Glutamatergic neuron (in vitro differentiated cells): ENCODE measurements at places on chromosomes 2 and 18. TPM values are rescaled to one million over a fixed set of nuclear protein-coding genes. Genes with fewer than 3 reads are reported as not detected.

DNA sequence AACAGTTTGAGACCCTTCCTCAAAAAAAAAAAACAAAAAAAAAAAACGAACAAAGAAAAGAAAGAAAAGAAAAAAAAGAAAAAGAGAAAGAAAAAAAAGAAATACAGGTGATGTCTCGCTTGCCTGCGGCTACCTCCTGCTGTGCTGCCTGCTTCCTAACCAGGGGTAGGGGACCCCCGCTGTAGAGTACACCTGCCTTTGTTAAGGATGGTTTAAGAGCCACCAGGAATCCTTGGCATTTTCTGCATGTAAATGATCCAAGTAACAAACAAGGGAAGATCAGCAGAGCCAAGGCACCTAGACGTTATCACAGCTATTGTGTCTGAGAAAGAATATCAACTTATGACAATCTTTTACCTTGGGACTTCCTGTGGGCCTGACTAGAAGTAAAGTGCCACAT is 856.8 kb upstream of the GCFC2 start:
- no peak overlapping the region for H3K4me3 ChIP-seq
- DNase-seq: no peak
- H3K36me3 ChIP-seq: no peaks in the 10 kb centered on the region

GRCh38 chr2:102004581-102004980 is 12.8 kb downstream of the IL1R2 start:
- no peaks in the 10 kb centered on the region for H3K4me1 ChIP-seq
- peaks cover 3% of the 10 kb centered on the region for H3K27me3 ChIP-seq
- H3K27ac ChIP-seq: no peak overlapping the region
- no peak overlapping the region for H3K4me3 ChIP-seq
- no peaks in the 10 kb centered on the region for H3K36me3 ChIP-seq
- no peak for DNase-seq

DNA sequence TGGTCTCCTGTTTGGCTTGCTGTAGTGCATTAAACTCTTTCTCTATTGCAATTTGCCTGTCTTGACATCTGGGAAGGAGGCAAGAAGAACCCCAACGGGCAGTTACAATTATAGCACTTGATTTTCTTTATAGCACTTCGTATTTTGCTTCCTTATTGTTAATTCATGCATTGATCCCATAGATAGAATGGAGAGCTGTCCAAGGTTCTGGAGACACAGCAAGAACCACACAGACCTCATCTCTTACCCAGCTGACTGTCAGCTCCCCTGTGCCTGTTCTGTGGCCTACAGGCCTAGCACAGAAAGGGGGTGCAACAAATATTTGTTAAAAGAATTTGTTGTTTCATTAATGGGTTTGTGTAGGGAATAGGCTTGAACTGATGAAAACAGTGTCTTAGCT is 194.3 kb downstream of the GALNT1 start:
- DNase-seq: no peak
- peaks cover 6% of the 10 kb centered on the region for H3K4me1 ChIP-seq
- no peak overlapping the region for H3K4me3 ChIP-seq
- no peak overlapping the region for H3K27ac ChIP-seq

GRCh38 chr2:156837635-156838370 is 401.6 kb downstream of the GPD2 start:
- H3K27me3 ChIP-seq: no peaks in the 10 kb centered on the region
- H3K4me3 ChIP-seq: no peak overlapping the region

- H3K36me3 ChIP-seq: peaks cover 9% of the 10 kb centered on the region
- H3K4me1 ChIP-seq: no peaks in the 10 kb centered on the region
- H3K4me3 ChIP-seq: no peak overlapping the region
- no peak for DNase-seq
- peaks cover 3% of the 10 kb centered on the region for H3K27me3 ChIP-seq
- H3K27ac ChIP-seq: no peak overlapping the region
Measured at GRCh38 chr2:102217032-102217431, 30.2 kb downstream of the IL1RL2 start.

DNA sequence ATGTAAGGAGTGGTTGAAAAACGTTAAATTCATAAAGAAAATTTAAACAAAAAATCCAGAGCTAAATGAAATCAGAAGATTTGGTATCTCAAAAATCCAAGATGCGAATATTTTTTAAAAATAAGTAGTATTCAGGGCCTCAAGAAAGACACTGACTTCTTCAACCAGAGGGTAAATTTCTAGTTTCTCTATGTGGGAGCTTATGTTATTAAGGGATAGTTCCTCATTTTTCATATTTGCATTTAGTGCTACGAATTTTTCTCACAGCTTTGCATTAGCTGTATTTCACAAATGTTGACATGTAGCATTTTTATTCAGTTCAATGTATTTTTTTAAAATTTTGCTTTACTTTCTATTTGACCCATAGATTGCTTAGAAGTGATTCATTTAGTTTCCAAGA is 454.7 kb downstream of the CBLN2 start:
- no peak overlapping the region for H3K4me3 ChIP-seq
- DNase-seq: no peak
- no peaks in the 10 kb centered on the region for H3K36me3 ChIP-seq
- no peak overlapping the region for H3K27ac ChIP-seq
- H3K4me1 ChIP-seq: peaks cover 7% of the 10 kb centered on the region
- no peaks in the 10 kb centered on the region for H3K27me3 ChIP-seq

DNA sequence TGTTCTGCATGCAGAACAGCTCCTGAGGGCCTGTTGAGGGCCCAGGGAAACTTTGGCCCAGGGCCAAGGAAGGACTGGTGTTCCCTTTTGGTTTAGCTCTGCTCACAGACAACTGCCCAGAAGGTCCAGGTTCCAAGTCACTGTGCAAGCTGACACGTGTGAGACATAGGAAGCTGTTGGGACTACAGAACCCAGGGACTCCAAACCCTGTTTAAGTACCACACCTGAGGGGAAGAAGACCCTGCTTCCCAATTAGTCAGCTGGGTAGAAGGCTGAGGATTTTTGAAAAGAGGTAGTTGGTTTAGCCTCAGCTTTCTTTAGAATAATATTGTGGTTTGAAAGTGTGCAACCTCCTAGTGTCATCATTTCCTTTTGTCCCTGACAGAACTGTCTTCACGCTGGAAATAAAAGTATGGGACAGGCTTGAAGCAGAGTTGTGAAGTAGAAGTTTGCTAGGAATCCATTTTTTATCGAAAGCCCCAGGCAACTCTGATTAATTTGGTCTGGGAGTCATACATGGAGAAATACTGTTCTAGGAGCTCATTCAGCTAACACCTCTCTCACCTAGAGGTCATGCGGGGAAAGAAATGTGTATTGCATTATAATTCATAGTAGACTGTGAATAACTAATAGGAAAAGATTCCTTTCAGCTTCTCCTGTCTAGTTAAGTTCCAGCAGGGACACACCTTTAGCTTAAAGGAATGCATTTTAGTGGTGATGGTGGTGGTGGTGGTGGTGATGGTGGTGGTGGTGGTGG is 19.9 kb upstream of the IL1RL1 start:
- DNase-seq: no peak
- H3K27ac ChIP-seq: no peak overlapping the region
- H3K27me3 ChIP-seq: no peaks in the 10 kb centered on the region
- no peaks in the 10 kb centered on the region for H3K4me1 ChIP-seq
- H3K36me3 ChIP-seq: no peaks in the 10 kb centered on the region

DNA sequence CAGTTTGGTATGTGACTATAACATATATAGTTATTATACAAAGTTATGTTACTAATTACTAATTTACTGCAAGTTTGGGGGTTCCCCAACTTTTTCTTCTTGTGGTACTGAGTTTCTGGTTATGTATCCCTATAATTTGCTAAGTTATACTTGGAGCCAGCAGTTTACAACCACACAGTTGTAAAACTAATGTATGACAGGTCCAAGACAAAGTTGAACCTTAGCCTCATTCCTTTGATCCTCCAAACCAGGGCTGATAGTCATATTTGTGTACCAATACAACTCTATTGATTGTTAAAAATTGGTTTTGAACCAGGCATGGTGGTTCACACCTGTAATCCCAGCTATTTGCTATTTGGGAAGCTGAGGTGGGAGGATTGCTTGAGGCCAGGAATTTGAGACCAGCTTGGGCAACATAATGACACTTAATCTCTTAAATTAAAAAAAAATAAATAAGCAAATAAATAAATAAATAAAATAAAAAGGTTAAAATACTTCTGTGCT is 24.3 kb downstream of the RELCH start:
- no peak overlapping the region for H3K27ac ChIP-seq
- no peaks in the 10 kb centered on the region for H3K36me3 ChIP-seq
- no peaks in the 10 kb centered on the region for H3K27me3 ChIP-seq
- H3K4me1 ChIP-seq: no peaks in the 10 kb centered on the region
- no peak for DNase-seq

GRCh38 chr18:51013259-51013658 is 16.8 kb upstream of the SMAD4 start:
- DNase-seq: no peak
- H3K27ac ChIP-seq: no peak overlapping the region
- H3K36me3 ChIP-seq: peaks cover 10% of the 10 kb centered on the region
- H3K4me3 ChIP-seq: no peak overlapping the region
- peaks cover 9% of the 10 kb centered on the region for H3K4me1 ChIP-seq

- no peak overlapping the region for H3K4me3 ChIP-seq
- H3K4me1 ChIP-seq: peaks cover 1% of the 10 kb centered on the region
- no peak overlapping the region for H3K27ac ChIP-seq
- DNase-seq: no peak
Measured at GRCh38 chr18:9577361-9577760, 37.0 kb downstream of the PPP4R1 start.

- no peaks in the 10 kb centered on the region for H3K27me3 ChIP-seq
- no peak overlapping the region for H3K4me3 ChIP-seq
- no peak for DNase-seq
- no peak overlapping the region for H3K27ac ChIP-seq
Measured at GRCh38 chr18:3217948-3218647, 1.7 kb downstream of the MYOM1 start.

GRCh38 chr2:62450716-62451191 is 55.2 kb downstream of the TMEM17 start:
- no peaks in the 10 kb centered on the region for H3K36me3 ChIP-seq
- no peaks in the 10 kb centered on the region for H3K27me3 ChIP-seq
- DNase-seq: no peak
- no peak overlapping the region for H3K27ac ChIP-seq
- no peaks in the 10 kb centered on the region for H3K4me1 ChIP-seq

- no peaks in the 10 kb centered on the region for H3K27me3 ChIP-seq
- peak overlapping the region; percentile 23 for H3K27ac ChIP-seq
- H3K4me1 ChIP-seq: peaks cover 9% of the 10 kb centered on the region
- DNase-seq: peak; percentile 58
- peak overlapping the region; percentile 47 for H3K4me3 ChIP-seq
Measured at GRCh38 chr2:223469270-223470046, 132.7 kb downstream of the SCG2 start.

GRCh38 chr2:232835687-232836208 is 34.3 kb upstream of the SNORC start:
- H3K27ac ChIP-seq: peak overlapping the region; percentile 88
- no peak for DNase-seq
- no peaks in the 10 kb centered on the region for H3K36me3 ChIP-seq

- no peaks in the 10 kb centered on the region for H3K27me3 ChIP-seq
- no peak for DNase-seq
- no peak overlapping the region for H3K27ac ChIP-seq
Measured at GRCh38 chr2:237043866-237044265, 41.8 kb upstream of the COPS8 start.

- H3K4me1 ChIP-seq: no peaks in the 10 kb centered on the region
- no peak for DNase-seq
- H3K27me3 ChIP-seq: peaks cover 4% of the 10 kb centered on the region
- no peak overlapping the region for H3K27ac ChIP-seq
Measured at GRCh38 chr18:3793545-3793944, 343.6 kb downstream of the TGIF1 start.

GRCh38 chr18:7950380-7951136 is 383.4 kb downstream of the PTPRM start:
- peaks cover 5% of the 10 kb centered on the region for H3K4me1 ChIP-seq
- H3K27me3 ChIP-seq: no peaks in the 10 kb centered on the region
- DNase-seq: no peak
- no peak overlapping the region for H3K4me3 ChIP-seq
- no peak overlapping the region for H3K27ac ChIP-seq

DNA sequence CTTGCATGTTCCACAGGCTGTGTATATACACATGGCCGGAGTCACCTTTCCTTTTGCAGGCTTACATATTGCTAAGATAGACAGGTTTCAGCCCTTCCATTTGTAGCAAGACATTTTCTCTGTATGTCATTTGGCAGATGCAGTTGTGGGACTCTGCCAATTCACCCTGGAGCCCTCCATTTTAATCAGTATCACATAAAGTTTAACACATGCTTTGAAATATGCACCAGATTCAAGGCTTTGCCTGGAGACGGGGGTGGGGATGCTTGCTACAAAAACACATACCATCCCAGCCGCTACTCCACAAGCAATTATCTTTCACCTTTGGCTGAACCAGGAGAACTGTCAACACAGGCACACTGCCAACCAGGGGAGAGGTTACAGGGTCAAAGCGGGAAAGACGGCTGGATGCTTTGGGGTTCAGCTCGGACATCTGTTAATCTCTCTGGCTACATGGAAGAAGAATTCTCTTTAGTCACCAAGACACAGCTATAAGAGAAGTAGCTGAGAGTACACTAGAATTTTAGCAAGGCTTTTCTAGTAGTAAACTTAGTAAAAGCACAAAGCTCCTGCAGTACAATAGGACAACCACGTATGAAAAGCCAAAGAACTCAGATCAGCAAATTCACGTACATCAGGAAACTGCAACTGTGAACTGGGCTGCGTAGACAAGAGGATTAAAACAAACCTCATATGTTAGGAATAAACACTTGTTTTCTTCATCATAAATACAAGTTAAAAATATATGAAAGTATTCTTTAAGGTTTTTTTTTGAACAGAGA is 130.9 kb downstream of the EXOC6B start:
- H3K4me3 ChIP-seq: no peak overlapping the region
- H3K36me3 ChIP-seq: no peaks in the 10 kb centered on the region
- no peak for DNase-seq
- no peak overlapping the region for H3K27ac ChIP-seq
- no peaks in the 10 kb centered on the region for H3K27me3 ChIP-seq

GRCh38 chr2:181944164-181944913 is 41.3 kb upstream of the PPP1R1C start:
- no peak overlapping the region for H3K27ac ChIP-seq
- no peaks in the 10 kb centered on the region for H3K4me1 ChIP-seq
- DNase-seq: no peak
- no peaks in the 10 kb centered on the region for H3K27me3 ChIP-seq
- H3K36me3 ChIP-seq: no peaks in the 10 kb centered on the region
- no peak overlapping the region for H3K4me3 ChIP-seq

GRCh38 chr2:128444816-128445522 is 126.3 kb upstream of the HS6ST1 start:
- H3K4me1 ChIP-seq: peaks cover 42% of the 10 kb centered on the region
- H3K4me3 ChIP-seq: no peak overlapping the region
- no peaks in the 10 kb centered on the region for H3K36me3 ChIP-seq

RAPGEF4 gene
- 8.7 TPM for total RNA-seq

MAPK4 gene
- 13.1 TPM for total RNA-seq

KCNG2 gene
- total RNA-seq: 1.6 TPM

ATG9A gene
- 80.4 TPM for total RNA-seq

CABYR gene
- total RNA-seq: 14.0 TPM

DLX1 gene
- 0.61 TPM for total RNA-seq

NGEF gene
- 7.2 TPM for total RNA-seq

CDK15 gene
- 0.61 TPM for total RNA-seq

REG1A gene
- total RNA-seq: 1.1 TPM

DSG4 gene
- not detected for total RNA-seq

GYPC gene
- total RNA-seq: 2.0 TPM
